ENCODE measurements at places on chromosomes 6 and 20.

DNA sequence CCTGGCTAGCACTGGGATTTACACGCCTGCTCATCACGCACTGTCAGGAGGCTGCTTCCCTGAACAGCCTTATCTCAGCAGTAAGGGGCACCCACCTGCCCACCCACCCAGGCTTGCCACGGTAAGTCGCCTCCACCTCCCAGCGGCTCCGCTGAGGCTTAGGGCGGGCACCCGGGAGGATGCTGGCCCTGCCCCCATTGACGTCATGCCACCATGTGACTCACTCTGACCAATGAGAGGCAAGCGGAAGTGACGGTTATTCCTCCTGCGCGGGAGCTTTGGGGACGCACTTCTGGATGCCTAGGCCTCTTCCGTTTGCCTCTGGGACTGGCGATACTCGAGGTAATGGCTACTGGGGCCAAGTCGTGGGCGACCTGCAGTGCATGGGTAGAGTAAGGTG is 256.8 kb downstream of the QKI start:
- no peak for ATAC-seq

DNA sequence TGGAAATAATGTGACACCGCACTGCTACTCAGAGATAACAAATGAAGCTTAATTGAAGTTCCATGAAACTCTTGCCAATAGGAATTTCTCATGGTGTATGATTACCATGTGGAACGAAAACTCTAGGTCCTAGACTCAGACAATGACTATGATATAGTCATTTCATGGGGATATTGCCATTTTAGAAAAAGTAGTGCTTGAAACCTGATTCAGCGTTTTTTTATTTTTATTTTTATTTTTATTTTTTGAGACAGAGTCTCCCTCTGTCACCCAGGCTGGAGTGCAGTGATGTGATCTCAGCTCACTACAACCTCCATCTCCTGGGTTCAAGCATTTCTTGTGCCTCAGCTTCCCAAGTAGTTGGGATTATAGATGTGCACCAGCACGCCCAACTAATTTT is 253.9 kb downstream of the FARS2 start:
- ATAC-seq, result no peak

GRCh38 chr6:7697820-7698623 is 27.9 kb upstream of the BMP6 start:
- ATAC-seq, result peak; percentile 88

DNA sequence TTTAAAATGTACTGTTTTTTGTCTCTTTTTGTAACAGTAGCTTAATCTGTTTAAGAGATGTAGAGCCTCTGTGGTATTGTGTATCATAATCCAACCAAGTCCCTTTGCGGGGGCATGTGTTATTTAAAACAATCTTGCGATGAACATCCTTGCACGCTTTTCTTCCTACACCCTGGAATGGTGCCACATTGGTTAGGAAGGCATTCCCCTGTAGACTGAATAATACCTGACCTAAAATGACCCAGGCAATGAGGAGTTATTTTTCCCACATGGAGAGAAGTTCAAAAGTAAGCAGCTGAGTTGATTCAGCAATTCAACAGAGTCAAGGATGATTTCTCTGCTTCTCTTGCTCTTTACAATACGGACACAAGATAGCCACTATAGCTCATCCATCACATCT is 142.0 kb upstream of the PMEPA1 start:
- no peak for ATAC-seq

DNA sequence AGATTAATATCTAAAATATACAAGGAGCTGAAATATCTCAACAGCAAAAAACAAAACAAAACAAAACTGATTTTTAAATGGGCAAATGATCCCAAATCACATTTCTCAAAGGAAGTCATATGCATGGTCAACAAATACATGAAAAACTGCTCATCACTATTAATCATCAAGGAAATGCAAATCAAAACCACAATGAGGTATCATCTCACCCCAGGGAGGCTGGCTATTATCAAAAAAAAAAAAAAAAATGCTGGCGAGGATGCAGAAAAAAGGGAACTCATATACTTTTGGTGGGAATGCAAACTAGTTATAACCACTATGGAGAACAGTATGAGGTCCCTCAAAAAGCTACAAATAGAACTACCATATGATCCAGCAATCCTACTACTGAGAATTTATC is 34.6 kb downstream of the REPS1 start:
- ATAC-seq, result no peak

- ATAC-seq, result no peak
Measured at GRCh38 chr6:130524552-130524951, 158.7 kb downstream of the TMEM200A start.

DNA sequence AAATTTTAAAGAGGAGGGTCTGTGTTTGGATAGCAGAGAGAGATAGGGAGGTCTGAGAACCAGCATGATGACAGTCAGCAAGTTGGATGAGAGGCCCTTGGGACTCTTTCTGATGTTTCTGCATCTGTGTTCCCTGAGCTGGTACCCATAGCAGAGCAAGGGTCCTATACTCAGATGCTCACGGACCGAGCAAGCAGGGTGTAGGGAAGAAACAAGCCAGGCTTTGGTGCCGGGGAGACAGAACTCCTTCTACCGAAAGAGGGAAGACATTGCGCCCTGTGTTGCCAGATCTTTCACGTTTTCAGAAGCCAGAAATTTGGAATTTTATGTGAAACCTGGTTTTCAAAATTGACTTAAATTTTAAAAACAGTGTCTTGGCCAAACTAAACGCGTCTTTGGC is 34.6 kb downstream of the NEDD9 start:
- ATAC-seq, result no peak

DNA sequence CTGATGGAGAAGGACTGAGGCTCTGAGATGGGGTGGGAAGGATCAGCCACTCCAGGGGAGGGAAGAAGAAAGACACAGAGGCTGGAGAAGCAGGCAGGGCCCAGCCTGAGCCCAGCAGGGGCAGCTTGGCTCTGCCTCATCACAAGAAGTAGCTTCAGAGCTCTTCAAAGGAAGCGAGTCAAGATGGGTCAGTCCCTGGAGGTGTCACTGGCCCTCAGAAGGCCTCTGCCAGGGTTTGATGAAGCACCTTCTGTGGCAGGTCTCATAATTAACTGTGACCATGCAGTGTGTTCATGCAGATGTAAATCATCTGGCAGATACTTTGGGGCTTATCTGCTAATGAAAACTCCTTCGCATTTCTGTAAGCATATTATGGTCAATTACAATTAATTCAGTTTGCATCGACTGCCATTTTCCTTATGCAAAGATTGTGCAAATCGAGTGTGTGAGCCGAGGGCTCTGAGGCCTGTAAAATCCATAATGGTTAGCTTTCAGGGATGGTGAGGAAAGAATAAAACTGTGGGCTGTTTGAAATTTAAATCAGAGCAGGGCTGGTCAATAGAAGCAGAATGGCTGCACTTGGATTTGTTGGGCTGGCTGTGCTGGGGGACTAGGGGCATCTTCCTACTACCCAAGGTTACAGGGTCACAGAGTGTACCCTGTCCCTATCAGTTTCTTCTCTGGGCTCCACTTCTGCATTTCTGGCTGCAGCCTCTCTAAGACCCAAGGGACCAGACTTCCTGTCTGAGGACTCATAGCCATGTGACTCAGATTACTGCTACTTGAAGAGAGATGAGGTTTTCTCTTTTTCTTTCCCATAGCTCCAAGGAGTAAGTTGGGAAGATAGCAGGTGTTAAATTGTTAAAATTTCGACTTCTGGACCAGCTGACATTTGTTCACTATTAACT is 376.6 kb downstream of the DHX35 start:
- peak; percentile 67 for ATAC-seq

GRCh38 chr6:72420409-72420808 is 201.5 kb upstream of the KCNQ5 start:
- ATAC-seq, result no peak

DNA sequence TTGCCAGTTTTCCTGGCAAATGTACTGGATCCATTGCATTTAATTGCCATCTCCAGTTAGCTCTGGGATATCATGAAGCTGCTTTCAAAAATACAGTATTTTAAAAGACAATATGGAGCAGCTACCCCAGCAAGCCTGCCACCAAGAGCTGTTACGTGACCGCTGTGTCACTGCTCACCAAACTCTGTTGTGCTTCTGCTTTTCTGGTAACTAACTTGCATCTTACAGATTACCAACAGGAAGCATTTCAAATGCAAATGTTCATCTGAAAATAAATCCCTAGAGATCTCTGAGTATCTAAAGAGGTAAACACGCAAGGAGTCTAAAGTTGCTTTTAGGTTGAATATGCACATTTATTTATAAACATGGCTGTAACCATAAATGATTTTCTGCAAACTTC is 1008.3 kb downstream of the KIF16B start:
- ATAC-seq, result no peak

DNA sequence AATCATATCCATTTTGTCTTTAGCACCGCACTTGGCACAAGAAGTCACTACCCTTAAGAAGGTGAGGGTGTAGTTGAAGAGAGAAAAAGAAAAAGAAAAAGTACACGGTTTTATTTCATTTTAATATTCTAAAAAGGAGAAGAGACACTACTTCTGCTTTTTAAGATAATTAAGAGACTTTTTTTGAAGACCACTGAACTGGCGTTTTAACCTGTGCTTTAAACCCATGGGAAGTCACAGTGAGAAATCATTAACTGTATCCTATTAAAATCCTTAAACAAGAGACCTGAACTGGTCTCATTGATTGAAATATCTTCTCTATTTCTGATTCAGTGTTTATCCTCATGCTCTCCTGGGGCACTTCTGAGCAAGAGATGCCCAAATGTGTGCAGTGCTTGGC is 243.5 kb downstream of the TMEM242 start:
- ATAC-seq, result no peak

DNA sequence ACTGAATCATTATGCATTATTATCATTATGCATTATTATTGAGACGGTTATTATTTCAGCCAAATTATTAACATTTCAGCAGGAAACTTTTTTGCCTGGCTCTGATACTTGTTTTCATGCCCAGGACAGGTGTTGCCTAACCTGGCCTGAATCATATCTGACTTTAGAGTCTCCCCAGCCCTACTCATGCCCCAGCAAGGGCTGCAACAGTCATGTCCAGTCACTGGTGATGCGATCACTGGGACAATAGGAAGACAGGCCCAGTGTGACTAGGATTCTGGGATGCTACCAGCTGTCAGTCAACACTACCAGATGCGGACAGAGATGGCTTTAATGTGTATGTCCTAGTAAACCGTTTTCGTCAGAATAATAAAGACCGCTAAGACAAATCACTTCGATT is 285.0 kb downstream of the KHDC1L start:
- peak; percentile 86 for ATAC-seq

- no peak for ATAC-seq
Measured at GRCh38 chr6:18171871-18172270, 16.6 kb downstream of the KDM1B start.

- no peak for ATAC-seq
Measured at GRCh38 chr6:37359039-37359438, 5.3 kb downstream of the RNF8 start.

GRCh38 chr6:14092838-14093789 is 24.5 kb upstream of the CD83 start:
- ATAC-seq, result peak; percentile 31

- no peak for ATAC-seq
Measured at GRCh38 chr6:25701807-25702206, 49.8 kb downstream of the SCGN start.

GRCh38 chr20:327186-328026 is 2.1 kb downstream of the SOX12 start:
- peak; percentile 24 for ATAC-seq

GRCh38 chr20:39042279-39043150 is 80.4 kb downstream of the DHX35 start:
- ATAC-seq, result peak; percentile 68

DNA sequence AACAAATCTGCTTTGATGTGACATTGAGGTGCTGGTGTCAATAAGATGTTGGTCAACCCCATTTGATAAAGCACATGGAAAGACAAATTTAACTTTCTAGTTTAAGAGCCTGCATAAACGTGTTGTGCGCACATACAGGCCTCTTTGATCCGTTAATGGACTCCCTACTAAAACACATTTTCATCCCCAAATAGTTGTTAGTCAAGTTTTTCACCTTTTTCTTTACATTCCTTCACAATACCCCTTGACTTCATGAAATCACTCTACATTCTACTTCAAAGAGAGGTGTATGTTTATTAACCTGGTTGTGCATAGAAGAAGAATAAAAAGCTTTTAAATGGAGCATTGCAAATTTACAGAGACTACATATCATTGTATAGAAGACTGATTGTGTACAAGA is 180.3 kb downstream of the HDGFL1 start:
- no peak for ATAC-seq

DNA sequence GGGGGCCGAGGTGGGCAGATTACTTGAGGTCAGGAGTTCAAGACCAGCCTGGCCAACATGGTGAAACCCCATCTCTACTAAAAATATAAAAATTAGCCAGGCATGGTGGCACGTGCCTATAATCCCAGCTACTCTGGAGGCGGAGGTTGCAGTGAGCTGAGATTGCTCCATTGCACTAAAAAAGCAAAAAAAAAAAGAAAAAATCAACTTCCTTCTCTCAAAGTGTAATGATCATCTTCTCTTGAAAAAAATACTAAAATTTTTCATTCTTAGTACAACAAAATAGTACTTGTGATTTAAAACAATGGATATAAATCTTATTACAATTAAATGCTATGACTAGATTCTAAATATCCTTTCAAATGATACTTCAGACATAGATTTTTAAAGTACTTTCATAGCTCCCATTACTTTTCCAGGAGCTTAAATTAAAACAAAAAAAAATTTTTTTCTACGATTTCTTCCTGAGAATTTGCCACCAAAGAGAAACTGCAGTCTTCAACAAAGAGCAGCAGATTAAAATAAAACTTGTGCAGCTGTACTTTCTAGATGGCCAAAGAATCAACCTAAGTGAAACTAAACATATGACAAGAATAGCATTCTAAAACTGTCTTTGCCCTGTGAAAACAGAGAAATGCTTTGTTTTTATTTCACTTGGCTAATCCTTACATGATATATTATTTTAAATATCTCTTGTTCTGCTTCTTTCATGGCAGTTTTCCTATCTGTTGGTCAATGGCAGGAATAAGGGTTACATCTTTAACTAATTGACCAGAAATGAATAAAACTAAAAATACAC is 75.2 kb downstream of the MAP3K5 start:
- ATAC-seq, result no peak

Measured in esophagus mucosa (tissue), 1 donor.